Upper lobe of right lung (tissue), 1 donor: ENCODE measurements at places on chromosomes 2 and 18. TPM values are rescaled to one million over a fixed set of nuclear protein-coding genes. Genes with fewer than 3 reads are reported as not detected.
A peak's percentile ranks its signal among the peaks of the same experiment; 100 is the strongest.

DNA sequence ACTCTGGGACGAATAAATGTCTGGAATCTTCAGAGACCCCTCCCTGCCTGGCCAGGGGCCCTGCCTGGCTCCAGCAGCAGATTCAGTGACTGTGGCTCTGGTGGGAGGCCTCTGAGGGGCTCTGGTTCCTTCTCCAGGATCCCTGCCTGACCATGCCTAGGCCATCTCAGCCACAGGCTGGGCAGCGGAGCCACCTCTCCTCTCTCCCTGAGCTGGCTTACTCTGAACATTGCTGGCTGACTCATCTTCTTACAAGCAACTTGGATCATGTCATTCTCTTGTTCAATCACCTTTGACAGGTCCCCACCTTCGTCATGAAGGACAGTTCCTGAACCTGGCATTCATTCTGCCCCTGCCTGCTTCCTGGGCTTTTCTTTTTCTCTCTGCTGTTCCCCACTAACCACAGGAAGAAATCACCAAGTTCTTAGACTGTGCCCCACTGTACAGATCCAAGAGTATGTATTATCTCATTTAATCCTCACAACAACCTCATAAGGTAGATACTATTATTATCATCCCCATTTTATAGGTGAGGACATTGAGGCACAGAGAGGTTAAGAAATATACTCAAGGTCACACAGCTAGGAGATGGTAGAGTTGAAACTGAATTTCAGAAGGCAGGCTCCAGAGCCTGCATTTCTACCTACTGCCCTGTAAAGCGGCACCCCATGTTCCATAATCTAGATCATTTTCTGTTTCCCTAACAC is 155.5 kb upstream of the SMAD2 start:
- no peaks in the 10 kb centered on the region for H3K4me1 ChIP-seq
- H3K4me3 ChIP-seq: no peak overlapping the region

DNA sequence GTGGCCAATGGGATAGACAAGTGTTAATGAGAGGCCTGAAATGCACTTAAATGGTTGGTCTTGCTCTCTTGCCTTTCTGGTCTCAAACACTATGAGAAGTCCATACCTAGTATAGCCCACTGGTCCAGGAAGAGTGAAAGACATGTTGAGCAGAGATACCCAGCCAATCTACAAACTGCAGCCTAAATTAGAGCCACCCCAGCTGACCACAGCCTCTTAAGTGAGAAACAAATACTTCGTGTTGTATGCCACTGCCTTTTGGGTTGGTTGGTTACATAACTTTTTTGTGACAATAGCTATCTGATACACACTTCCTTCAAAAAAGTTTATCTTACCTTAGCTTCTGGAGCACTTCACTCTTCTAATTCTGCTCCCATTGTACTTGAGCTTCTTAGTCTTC is 8.8 kb upstream of the EXOC6B start:
- H3K27ac ChIP-seq: no peak overlapping the region
- H3K27me3 ChIP-seq: no peaks in the 10 kb centered on the region
- no peaks in the 10 kb centered on the region for H3K36me3 ChIP-seq
- no peak overlapping the region for H3K4me3 ChIP-seq
- H3K4me1 ChIP-seq: no peaks in the 10 kb centered on the region

- DNase-seq: no peak
- no peak overlapping the region for H3K27ac ChIP-seq
- H3K36me3 ChIP-seq: no peaks in the 10 kb centered on the region
- peaks cover under 1% of the 10 kb centered on the region for H3K27me3 ChIP-seq
- no peak overlapping the region for H3K4me3 ChIP-seq
Measured at GRCh38 chr18:77567205-77567604, 317.6 kb downstream of the GALR1 start.

GRCh38 chr2:168601741-168602140 is 145.7 kb downstream of the CERS6 start:
- no peak overlapping the region for H3K27ac ChIP-seq
- H3K4me3 ChIP-seq: no peak overlapping the region
- no peaks in the 10 kb centered on the region for H3K27me3 ChIP-seq
- no peaks in the 10 kb centered on the region for H3K36me3 ChIP-seq

- H3K27me3 ChIP-seq: no peaks in the 10 kb centered on the region
- no peak for DNase-seq
- no peaks in the 10 kb centered on the region for H3K4me1 ChIP-seq
- H3K27ac ChIP-seq: no peak overlapping the region
Measured at GRCh38 chr18:36467614-36468013, 170.1 kb downstream of the FHOD3 start.

The NTSR2 gene
- total RNA-seq: not detected

The PAX3 gene
- not detected for total RNA-seq

DNA sequence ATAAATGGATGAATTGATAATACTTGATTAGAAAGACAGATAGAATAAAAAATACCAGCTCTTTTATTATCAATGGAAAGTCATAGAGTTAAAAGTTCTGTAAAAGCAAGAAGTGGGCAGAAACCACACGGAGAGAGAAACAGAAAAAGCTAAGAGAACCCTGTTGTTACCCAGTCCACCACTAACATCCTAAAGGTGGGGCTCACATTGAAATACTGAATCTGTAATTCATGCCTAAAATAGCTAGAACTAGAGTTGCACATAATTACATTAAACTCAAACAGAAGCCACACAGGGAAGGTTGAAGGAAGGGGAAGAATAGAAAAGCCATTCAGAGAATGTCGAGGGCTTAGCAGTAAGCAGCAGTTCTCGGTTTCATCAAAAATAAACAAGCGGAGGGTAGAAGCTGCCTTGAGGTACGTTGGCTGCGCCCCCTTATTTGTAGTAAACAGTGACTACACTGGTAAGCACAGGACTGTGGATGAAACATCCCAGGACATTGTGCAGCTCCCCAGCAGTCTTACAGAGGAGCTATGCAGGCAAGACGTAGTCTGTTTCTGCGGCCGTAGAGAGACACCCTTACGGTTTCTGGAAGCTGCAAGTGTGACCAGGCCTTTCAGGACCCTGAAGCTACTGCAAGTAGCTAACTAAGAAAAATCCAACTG is 1247.0 kb upstream of the GYPC start:
- no peaks in the 10 kb centered on the region for H3K4me1 ChIP-seq

- H3K27ac ChIP-seq: no peak overlapping the region
- no peak overlapping the region for H3K4me3 ChIP-seq
- no peaks in the 10 kb centered on the region for H3K4me1 ChIP-seq
- DNase-seq: no peak
Measured at GRCh38 chr18:40852406-40852805, 1102.6 kb upstream of the PIK3C3 start.

DNA sequence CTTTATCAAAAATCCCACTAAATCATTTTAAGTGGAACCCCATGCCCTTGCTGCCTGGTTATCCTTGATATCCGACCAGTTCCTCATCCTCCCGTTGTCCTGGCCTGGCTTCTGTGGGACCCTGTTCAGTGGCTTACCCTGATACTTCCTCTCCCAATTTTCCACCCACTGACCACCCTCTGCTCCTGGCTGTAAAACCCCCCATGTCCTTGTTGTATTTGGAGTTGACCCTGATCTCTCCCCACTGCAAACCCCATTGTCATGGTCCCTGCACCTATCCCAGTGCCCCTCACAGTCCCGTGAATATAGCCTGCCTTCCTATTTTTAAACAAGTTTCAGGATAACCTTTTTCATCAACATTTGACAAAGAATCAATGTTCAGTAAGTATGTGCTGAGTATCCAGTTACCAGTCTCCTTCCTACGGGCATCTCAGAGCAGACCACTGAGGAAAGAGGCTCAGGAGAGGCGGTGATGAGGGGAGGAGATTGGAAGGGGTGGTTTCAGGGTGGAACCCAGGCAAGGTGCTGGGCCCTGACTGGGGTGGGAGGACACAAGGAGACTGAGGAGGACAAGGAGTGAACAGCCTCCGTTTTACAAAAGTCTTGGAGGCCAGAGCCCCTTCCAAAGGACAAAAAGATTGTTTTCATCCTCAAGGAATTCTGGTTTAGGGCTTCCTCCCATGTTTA is 131.8 kb downstream of the PXDN start:
- no peaks in the 10 kb centered on the region for H3K36me3 ChIP-seq
- no peak overlapping the region for H3K4me3 ChIP-seq
- H3K27me3 ChIP-seq: no peaks in the 10 kb centered on the region
- H3K4me1 ChIP-seq: no peaks in the 10 kb centered on the region
- H3K27ac ChIP-seq: no peak overlapping the region

DNA sequence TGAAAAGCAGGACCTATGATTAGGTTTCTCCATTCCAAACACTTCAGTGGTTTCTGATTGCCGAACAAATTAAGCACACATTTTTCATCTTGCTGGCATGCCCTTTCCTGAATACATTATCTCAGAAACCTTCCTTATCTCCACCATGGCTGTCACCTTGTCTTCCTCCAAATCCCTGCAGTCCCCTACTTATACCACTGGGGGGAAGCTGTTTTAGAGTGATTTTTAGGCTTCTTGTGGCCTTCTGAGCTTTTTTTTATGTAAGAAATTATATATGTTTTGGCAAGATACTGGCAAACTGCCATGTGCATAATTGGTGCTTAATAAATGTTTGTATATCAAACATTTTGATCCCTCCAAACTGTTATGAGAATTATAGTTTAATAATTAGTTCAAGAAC is 229.2 kb downstream of the MYT1L start:
- no peak for DNase-seq
- no peaks in the 10 kb centered on the region for H3K4me1 ChIP-seq
- no peaks in the 10 kb centered on the region for H3K27me3 ChIP-seq
- H3K36me3 ChIP-seq: no peaks in the 10 kb centered on the region
- H3K4me3 ChIP-seq: no peak overlapping the region
- H3K27ac ChIP-seq: no peak overlapping the region

DNA sequence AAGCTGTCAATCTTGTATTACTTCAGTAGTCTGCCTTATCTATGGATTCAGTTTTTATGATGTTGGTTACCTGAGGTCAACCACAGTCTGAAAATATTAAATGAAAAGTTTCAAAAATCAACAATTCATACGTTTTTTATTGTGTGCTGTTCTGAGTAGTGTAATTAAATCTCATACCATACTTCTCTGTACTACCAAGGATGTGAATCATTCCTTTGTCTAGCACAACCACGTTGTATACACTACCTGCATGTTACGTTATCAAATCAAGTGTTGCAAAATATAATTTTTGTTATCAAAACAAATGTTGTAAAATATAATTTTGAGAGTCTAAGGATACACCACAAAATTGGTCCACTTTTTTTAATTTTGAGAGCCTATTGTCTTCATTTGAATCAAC is 590.2 kb upstream of the SETBP1 start:
- no peaks in the 10 kb centered on the region for H3K4me1 ChIP-seq
- no peaks in the 10 kb centered on the region for H3K36me3 ChIP-seq
- no peaks in the 10 kb centered on the region for H3K27me3 ChIP-seq
- no peak overlapping the region for H3K4me3 ChIP-seq
- DNase-seq: no peak

- H3K27me3 ChIP-seq: no peaks in the 10 kb centered on the region
- no peak overlapping the region for H3K27ac ChIP-seq
- DNase-seq: no peak
Measured at GRCh38 chr2:64056021-64056420, 36.8 kb upstream of the VPS54 start.

- H3K4me1 ChIP-seq: peaks cover 5% of the 10 kb centered on the region
- H3K4me3 ChIP-seq: no peak overlapping the region
- no peak overlapping the region for H3K27ac ChIP-seq
- H3K27me3 ChIP-seq: no peaks in the 10 kb centered on the region
- no peak for DNase-seq
Measured at GRCh38 chr2:207285473-207285815, 119.7 kb upstream of the KLF7 start.

The CPO gene
- not detected for total RNA-seq

DNA sequence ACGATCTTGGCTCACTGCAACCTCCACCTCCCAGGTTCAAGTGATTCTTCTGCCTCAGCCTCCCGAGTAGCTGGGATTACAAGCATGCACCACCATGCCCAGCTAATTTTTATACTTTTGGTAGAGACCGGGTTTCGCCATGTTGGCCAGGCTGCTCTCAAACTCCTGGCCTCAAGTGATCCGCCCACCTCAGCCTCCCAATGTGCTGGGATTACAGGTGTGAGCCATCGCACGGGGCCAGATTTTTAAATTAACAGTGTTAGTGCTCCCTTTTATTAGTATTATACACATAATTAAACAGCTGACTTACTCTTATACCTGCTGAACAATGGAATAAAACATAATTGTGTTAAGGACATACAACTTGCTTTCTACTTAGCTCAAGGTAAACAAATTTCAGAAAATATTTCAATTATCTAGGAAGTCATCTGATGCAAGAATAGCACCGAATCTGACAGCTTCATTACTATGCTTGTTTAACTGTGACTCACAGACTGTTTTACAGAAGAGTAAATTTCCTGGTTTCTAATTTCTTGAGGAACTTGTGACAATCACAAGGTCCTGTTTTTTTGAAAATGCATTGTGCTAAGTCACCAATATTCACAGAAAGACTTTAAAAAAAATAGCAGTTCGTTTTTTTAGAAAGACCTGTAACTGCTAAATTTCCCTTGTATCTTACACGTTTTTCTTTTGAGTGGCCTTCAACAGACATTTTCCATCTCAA is 51.2 kb downstream of the SPIRE1 start:
- H3K36me3 ChIP-seq: no peaks in the 10 kb centered on the region
- H3K27me3 ChIP-seq: no peaks in the 10 kb centered on the region
- no peak for DNase-seq
- H3K4me1 ChIP-seq: peaks cover 6% of the 10 kb centered on the region
- peak overlapping the region; percentile 79 for H3K27ac ChIP-seq
- no peak overlapping the region for H3K4me3 ChIP-seq

DNA sequence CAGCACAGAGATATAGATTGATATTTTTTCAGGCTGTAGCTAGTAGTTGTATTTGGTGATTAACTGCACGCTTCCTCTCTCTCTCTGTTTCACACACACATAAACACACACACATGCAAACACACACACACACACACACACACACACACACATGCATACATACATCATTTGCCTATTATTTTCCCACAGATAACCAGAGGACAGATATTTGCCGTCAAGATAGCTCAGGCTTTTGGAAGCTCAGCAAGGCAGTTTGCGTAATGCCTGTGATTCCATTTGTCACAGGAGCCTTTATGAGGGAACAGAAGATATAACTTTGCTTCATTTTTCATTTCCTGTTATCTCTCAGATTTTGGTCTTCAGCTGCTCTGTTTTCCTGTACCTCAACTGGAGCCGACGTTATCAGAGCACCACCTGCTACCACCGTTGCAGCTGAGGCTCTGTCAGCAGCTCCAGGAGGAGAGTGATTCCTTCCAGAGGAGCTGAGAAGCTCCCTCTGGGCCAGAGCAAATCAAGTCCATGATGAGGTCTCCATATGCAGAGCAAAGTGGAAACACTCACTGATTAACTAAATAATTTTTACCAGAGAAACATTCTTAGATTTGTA is 341.9 kb upstream of the PIK3C3 start:
- no peaks in the 10 kb centered on the region for H3K36me3 ChIP-seq
- no peaks in the 10 kb centered on the region for H3K4me1 ChIP-seq
- no peak overlapping the region for H3K27ac ChIP-seq
- DNase-seq: no peak

DNA sequence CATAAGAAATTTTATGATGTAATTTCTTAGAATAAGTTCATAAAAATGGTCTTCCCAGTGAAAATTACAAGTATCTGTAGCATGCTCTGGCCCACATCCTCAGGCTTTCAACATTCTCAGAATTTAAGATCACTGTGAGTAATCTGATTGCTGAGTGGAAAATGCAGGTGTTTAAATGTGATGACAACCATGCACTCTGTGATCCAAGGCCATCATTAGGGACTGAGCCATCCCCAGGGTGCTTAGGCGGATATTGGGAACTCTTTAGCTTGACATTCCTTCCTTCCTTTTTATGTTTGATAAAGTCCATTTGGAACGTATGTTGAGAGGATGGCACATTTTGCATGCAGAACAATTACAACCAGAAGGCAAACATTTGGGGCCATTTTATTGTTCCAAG is 95.5 kb downstream of the ARL4C start:
- no peaks in the 10 kb centered on the region for H3K36me3 ChIP-seq
- H3K27ac ChIP-seq: no peak overlapping the region
- H3K4me3 ChIP-seq: no peak overlapping the region
